ENCODE measurements at places on chromosomes 6 and 20.

- peak; percentile 1 for DNase-seq
Observed at GRCh38 chr20:5268449-5268848, 48.3 kb downstream of the PROKR2 start.

DNA sequence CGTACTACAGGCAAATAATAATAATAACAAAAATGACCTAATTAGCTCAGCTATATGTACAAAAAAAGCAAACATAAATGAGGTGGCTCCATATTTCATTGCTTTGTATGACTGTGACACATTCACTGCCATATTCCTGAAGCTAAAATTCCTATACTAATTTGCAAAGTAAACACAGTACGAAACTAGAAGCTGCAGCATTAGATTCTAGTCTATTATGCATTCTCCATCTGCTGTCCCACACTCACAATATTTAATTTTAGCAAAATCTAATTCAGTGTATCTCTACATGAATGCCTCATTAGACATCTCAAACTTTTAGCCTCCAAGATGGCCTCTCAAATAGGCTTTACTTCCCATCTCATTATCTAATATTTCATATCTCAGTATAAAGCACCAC lies 55.1 kb downstream of the ATG5 start:
- DNase-seq, result no peak

- no peak for DNase-seq
Observed at GRCh38 chr20:62682912-62683517, 25.6 kb upstream of the NTSR1 start.

GRCh38 chr20:63536241-63536977 lies 767 bp downstream of the PTK6 start:
- peak; percentile 28 for DNase-seq

DNA sequence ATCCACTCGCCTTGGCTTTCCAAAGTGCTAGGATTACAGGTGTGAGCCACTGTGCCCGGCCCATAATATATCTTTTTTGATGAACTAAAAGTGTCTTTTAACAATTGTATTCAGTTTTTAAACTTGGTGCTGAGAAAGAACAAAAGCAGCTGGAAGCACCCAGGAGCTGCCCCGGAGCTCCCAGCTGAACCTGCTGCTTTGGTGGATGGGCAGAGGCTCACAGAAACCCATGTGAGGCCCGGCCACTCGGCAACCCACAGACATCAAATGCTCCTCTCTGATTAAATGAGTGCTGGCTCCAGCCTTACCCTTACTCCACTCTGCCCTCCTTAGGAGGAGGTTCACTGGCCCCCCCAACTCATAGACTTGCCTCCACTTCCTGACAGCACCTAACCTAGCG lies 59.4 kb upstream of the FRMD1 start:
- DNase-seq, result no peak

GRCh38 chr20:25223179-25223661 lies 24.7 kb upstream of the PYGB start:
- DNase-seq, result peak; percentile 97

DNA sequence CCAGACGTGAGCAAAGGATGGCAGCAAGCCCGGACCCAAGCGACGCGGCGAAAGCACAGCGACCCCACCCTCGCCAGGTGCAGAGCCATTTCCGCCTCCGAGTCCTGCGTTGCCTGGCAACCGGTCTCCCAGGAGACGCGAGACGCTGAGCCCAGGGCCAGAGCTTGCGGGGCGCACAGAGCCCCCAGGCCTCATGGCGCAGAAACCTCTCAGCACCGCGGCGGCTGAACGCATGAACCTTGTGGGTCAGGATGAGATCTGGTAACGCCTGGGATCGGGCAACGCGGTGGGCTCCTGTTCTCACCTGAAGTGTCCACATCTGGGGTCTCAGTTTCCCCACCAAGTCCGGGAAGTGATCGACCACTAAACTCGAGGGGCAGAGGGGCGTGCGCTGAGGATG lies 77.7 kb downstream of the ANKRD60 start:
- DNase-seq, result no peak

- peak; percentile 90 for DNase-seq
Observed at GRCh38 chr6:26205625-26206574, 118.7 kb downstream of the HFE start.

DNA sequence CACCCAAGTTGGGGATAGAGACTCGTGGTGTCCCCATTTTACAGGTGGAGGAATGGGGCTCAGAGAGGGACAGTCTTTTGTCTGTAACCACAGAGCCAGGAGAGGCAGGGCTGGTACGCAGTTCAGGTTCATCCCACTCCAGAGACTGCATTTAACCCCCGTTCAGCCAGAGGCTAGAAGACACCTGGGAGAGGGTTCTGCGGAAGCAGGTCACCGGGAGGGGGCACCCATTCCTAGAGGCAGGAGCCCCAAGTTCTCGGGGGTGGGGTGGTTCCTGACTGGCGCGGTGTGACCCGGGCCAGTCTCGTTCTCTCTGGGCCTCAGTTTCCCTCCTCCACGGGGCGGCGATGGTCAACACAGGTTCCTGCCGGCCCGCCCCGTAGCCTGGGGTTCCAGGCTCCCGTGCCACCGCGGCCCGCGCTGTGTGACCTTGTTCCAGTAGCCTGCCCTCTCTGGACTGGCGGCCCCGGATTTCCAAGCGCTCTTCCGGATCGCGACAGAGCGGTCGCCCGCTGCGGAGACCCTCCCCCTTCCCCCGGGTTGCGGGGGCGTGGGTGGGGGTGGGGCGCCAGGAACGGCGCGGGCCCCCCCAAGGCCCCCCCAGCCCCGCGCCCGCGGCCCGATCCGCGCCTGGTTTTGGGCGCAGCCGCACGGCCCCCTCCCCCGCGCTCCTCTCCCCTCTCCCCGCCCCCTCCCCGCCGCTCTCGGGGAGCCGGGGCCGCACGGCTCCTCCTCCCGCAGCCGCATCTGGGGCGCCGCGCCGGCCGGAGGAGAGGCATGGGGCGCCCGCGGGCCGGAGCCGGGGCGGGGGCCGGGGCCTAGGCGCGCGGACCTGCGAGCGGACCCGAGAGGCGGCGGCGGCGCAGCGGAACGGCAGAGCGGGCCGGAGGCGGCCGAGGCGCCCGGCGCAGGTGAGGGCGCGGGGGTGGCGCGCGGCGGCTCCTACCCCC lies at the start of gene DLGAP4:
TSS of gene DLGAP4 (plus strand) at position 738 of the 950 bp plus-strand sequence. CDS start 125,379 bp downstream, outside the sequence.
- no peak for DNase-seq

DNA sequence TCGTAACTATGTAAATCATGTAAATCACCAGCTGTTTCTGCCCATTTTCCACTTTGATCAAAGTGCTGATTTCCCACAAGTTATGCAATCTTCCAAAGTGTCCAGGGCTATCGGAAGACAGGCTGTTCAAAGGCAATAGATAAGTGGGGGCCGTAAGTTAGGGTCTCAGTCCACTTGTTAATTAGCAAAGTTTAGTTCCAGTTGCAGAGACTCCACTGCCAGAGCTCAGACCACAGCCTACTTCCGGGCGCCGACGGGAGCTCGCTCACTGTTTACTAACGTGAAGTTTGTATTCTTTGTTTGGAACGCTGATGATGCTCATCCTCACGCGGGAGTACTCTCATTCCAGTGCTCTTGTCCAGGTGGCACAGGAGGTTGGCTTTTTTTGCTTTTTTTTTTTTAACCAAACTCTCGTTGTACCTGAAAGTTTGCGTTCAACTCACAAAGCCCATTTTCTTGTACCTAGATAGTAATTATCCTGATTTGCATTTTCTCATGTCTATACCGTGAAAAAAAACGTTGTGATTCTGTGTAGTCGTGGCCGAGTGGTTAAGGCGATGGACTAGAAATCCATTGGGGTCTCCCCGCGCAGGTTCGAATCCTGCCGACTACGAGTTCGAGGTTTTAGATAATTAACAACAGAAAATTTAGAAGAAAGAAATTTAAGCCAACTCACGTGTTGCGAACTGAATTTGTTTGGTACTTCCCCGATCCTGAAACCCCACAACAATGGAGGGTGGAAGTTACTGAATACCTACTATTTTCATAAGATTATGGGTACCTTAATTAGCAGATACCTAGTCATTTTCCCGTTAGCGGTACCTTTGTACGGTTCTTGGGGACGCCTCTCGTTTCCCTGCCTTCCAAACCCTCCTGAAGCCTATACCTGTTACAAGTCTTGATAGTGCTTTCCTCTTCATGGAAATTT lies 29.9 kb upstream of the ZNF184 start:
- peak; percentile 72 for DNase-seq

DNA sequence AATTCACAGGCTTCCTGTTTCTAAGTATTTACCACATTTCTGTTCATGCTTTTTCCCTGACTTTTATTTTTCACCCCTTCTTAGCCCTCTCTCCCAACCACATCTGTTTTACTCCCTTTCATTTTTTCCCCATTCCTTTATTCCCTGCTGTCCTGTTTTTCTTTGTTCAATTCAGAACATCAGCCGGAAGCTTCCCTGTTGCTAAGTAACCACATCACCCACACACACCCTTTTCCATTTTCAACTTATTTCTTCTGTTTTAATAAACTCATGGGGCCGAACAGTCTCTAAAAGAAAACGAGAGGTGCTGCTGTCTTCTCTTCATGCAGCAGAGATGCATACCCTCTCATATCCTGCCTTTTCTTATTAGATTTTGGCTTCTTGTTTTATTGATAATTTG lies 53.5 kb upstream of the CEP85L start:
- DNase-seq, result peak; percentile 10

GRCh38 chr6:113110211-113110610 lies 746.9 kb upstream of the MARCKS start:
- DNase-seq, result no peak

DNA sequence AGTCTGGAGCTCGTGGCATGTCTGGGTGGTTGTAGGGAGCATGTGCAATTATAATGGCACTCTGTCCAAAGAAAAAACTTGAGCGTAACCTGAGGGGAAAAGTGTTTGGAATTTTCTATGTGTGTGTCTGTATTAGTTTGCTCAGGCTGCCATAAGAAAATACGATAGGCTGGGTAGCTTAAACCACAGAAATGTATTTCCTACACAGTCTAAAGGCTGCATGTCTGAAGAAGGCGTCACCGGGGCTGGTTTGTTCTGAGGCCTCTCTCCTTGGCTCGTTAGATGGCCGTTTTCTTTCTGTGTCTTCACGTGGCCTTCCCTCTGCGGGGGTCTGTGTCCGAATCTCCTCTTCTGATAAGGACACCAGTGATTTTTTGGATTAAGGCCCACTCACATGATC lies 59.0 kb downstream of the IGF2R start:
- DNase-seq, result peak; percentile 30

GRCh38 chr6:106363401-106364138 lies 3.1 kb downstream of the CRYBG1 start:
- DNase-seq, result peak; percentile 18

GRCh38 chr6:37288247-37288646 lies 30.3 kb upstream of the TMEM217 start:
- DNase-seq, result peak; percentile 15

GRCh38 chr20:25695532-25696370 lies 902 bp downstream of the ZNF337 start:
- DNase-seq, result peak; percentile 23

DNA sequence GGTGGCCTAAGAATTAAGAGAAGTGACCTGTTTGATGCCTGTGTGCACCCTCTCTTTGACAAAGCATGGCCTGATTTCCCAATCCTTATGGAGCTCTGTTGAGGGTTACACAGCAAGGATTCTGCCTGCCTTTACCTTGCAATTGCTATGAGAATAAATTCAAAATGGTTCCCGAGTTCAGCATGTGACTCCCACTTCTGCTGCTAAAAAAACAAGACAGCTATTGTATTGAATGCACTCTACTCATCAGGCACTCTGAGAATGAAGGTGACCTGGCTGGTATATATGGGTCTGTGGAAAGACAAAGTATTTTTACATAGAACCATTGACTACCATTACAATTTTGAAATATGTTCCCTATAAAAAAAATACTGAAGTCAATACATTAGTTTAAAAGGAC lies 190.3 kb downstream of the ATXN1 start:
- no peak for DNase-seq

- no peak for DNase-seq
Observed at GRCh38 chr6:4692664-4693063, 83.5 kb upstream of the CDYL start.

- DNase-seq, result no peak
Observed at GRCh38 chr20:7308163-7308562, 540.7 kb downstream of the BMP2 start.

GRCh38 chr6:128648022-128648598 lies 127.7 kb upstream of the PTPRK start:
- no peak for DNase-seq

DNA sequence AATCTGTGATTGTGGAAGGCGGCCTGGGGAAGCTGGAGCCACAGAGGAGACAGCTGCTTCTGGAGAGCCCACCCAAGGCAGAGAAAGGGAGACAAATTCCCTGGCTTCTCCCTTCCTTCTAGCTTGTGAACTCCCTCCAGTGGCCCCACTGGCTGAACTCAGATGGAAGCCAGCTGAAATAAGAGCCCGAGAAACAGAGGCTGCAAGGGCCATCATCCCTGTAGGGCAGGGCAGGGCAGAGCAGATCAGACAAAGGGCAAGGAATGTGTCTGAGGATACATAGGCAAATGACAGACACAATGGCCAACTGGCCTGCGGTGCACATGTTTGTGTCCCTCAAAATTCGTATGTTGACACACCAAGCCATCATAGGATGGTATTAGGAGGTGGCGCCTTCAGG lies 25.3 kb downstream of the MDFI start:
- DNase-seq, result no peak

- DNase-seq, result no peak
Observed at GRCh38 chr20:577167-577791, 32.8 kb downstream of the TCF15 start.

GRCh38 chr6:50962213-50962759 lies 143.6 kb downstream of the TFAP2B start:
- DNase-seq, result no peak

DNA sequence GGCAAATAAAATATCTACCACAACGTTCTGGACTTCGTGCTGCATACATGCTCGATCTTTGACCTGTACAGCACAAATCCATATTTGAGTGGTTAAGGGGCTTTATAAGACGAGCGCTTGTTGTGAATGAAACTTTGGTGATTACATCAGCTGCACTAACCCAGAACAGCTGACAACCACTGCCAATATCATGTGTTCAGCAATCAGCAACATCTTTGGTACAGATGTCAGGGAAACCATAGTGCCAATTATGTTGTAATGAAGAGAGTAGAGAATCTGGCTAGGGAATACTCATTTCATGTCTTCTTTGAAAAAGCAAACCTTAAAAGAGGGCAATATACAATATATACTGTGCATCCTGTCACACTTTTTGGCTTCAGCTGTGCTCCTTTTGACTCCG lies 188.6 kb upstream of the NT5E start:
- DNase-seq, result no peak

DNA sequence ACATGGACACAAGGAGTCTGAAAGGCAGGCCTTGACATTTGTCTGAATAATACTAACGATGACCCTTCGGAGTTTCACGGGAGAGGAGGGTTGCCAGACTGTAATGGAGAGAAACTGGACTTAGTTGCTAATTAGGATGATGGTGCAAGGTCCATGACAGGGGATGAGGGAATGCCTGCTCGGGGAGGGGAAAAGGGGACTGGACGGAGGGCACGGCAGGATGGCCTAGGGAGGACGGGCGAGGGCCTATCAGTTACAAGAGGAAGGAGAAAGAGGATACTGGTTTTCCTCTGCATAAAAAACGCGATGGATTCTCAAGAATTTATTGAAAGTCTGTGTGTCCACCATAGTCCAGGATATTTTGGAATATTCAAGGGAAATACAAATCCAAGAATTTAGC lies 42.7 kb downstream of the IRAK1BP1 start:
- DNase-seq, result no peak

- DNase-seq, result no peak
Observed at GRCh38 chr6:7907159-7907558, 3.4 kb downstream of the TXNDC5 start.

Measured in EH (cell line).